Urinary bladder (tissue), 4 donors: ENCODE measurements at places on chromosomes 1 and 21. TPM values are rescaled to one million over a fixed set of nuclear protein-coding genes. Genes with fewer than 3 reads are reported as not detected.

- DNase-seq, result no peak
These were observed 23.5 kb downstream of the PALMD start for GRCh38 chr1:99669376-99669775.

DNA sequence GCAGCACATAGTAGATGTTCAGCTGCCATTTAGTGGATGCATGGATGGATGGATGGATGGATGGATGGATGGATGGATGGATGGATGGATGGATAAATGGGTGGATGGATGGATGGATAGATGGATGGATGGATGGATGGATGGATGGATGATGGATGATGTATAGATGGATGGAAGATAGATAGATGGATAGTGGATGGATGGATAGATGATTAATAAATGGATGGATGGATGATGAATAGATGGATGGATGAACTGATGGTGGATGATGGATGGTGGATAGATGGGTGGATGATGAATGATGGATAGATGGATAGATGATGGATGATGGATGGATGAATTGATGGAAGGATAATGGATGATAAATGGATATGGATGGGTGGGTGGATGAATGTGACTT lies 20.6 kb downstream of the MATN1 start:
- DNase-seq, result no peak

BRDT gene
- not detected for total RNA-seq

- no peak for DNase-seq
These were observed 9.2 kb upstream of the IFI44 start for GRCh38 chr1:78640462-78640861.

GRCh38 chr1:240109130-240109529 lies 17.4 kb downstream of the FMN2 start:
- no peak for DNase-seq

PHTF1 gene
- total RNA-seq, result 27.2 TPM

TIE1 gene
- 38.5 TPM for total RNA-seq

GRCh38 chr1:233561708-233562426 lies 52.0 kb upstream of the KCNK1 start:
- DNase-seq, result no peak

ENTREP3 gene
- total RNA-seq, result 2.6 TPM

GRCh38 chr1:38328278-38329035 lies 281.9 kb upstream of the POU3F1 start:
- DNase-seq, result no peak

- no peak for DNase-seq
These were observed 46.6 kb downstream of the SMYD2 start for GRCh38 chr1:214327514-214327913.

DNA sequence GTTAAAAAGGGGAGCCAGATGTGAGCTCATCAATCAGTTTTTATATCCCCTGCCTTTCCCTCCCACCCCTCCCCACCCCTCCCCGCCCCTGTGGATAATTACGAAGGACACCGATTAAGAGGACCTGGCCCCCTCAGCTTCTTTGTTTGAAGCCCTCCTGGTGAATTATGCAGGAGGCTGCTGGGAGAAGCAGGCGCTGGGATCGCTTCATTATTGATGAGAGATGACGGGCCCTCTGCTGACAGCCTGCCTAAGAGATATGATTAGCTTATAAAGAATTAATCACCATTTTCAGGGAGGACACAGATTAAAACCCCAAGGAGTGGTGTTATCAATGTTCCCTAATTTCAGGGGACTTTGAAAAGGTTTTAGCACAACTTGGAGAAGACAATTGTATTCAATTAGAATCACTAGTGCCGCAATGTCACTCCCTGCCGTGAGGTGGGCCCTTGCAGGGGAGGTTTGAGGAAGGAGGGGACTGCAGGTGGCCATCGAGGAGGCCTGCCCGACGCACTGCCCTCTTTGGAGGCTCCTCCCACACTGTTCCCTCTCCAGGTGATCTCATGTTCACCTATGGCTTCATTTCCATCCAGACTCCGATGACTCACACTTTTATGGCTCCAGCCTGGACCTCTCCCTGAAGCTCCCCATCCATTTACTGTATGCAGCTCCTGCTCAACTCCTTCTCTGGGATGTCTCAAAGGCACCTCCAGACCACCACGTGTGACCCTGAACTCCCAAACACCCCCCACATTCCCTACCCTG lies 67.0 kb upstream of the KLHDC7A start:
- DNase-seq, result no peak

DNA sequence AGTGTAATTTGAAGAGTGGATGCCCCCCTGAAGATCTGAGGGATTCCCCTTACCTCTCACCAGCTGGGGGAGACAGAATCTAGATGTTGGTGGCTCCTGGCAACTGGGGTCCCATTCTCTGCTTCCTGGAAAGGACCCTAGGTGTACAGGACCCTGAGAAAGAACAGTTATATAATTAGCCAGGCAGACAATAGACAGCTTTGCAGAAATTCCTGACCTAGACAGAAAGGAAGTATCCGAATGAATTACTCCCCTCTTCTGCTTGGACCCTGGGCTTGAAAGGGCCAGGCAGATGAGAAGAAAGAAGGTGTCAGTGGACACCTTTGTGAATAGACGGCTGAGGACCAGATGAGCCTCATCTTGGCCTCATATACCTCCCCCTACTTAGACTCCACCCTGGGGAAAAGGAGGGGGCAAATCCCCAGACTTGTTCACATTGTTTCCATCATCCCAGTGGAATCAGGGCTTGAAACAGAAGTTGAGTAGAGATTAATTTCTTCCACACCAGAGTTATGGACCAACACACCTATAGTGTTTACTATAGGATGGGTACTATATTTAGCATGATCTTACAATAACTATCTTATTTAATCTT lies 1.8 kb upstream of the IQGAP3 start:
- DNase-seq, result no peak

- DNase-seq, result no peak
These were observed 1.3 kb upstream of the ATP1A1 start for GRCh38 chr1:116371752-116372151.

DNA sequence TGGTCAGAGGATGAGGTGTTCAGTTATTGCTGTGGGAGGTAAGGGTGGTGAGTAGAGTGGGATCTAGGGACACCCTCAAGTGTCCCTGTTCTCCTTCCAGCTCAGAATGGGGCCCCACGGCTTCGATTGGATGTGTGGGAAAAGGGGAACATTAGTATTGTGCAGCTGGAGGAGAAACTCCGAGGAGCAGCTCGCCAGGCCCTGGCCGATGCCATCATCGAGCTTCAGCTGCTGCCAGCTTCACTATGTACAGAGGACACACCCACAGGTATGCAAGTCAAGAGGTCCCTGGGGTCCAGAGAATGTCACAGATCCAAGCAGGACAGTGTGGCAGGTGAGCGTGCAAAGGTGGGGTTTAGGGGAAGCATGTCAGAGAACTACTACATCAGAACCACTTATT lies 13.9 kb downstream of the HYI start:
- no peak for DNase-seq

PGLYRP3 gene
- total RNA-seq, result not detected

- DNase-seq, result no peak
These were observed 154.8 kb downstream of the SLC45A1 start for GRCh38 chr1:8472668-8473067.

DNA sequence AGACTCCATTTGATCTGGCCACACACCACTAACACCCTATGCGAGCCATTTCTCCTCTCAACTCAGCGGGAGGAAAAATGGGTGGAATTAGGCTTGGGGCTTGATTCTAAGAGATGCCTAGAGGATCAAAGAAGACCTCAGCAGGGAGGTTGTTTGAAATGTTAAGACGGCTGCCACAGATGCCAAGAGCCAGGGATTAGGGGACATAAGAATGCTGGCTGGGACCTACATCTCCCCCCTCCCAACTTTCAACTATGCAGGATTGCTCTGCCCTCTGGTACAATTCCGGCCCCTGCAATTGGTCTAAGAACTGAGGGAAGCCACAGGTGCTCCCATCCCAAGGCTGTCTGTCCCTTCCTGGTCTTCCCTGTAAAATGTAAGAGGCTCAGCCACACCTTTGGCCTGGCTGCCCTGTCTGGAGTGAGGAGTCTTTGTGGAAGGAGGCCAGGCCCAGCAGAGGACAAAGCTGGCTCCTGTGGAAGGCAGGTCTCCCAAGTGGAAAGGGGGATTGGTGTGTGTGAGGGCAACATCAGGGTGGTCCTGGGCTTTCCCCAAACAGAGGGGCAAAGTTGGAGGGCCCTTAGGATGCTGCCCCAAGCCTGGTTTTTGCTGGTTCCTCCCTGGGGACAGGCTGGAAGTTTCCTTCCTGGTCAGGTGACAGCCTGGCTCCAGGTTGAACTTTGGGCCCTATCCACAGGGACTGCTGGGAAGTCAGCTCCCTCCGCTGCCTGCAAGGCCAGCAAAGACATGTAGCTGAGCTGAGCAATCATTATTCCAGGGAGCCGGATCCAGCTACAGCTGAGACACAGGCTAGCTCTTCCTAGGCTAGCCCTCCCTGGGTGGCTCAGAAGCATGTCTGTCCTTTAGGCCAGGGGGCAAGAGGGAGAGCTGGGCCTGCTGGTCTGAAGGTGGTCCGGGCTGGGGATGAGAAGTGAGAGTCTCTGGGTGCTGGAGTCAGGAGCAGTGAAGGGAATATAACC lies 34.5 kb upstream of the SYNC start:
- DNase-seq, result no peak

DNA sequence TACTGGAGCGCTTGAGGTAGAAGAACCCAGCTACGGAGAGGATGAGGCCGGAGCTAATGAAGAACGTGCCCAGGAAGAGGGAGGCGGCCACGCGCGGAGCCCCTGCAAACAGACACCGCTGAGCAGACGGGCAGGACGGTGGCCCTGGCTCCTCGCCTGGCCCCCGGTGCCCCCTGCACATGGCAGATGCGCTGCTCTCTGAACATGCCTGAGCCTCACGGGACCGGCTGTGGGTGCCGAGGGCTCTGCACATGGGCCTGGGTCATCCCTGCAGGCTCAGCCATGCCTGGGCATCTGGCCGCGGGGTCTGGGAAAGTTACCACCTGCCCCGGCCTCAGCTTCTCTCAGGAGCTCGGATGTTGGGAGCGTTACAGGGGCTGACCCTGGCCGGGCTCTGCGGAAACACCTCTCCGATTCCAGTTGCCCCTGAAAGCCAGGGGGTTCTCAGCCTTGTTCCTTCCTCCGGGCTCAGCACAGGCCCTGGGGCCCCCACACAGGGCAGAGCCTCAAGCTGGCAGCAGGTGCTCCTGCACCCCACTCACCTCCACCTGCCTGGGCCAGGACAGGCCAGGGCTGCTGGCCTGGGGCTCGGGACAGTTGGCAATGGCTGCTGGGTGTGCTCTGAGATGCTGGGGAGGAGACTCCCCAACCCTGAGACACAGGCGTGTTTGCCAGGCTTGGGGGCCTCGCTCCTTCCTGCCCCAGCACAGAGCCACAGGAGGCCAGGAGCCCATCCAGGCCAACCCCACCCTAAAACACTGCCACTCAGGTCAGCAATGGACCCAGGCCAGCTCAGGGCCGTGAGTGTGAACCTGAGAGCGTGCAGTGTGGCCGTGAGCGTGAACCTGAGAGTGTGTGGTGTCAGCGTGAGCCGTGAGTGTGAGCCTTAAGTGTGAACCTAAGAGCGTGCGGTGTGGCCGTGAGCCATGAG lies 12.1 kb upstream of the RNF223 start:
- no peak for DNase-seq

DNA sequence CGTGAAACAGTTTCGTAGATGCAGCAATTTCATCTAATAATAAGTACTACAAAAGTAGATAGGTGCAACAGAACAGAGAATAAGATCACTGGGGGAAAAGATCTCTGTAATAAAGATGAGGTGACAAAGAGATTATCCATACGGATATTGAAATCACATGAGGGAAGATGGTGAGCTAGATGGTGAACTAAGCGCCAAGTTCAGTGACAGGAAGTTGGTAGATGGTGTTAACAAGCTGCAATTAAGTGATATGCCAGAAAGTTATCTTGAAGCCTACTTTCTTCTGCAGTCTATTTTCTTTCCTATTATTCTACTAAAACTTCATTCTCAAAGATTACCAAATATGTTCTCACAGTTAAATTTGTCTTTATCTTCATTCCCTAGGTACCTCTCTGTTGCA lies 7.1 kb downstream of the LRIF1 start:
- DNase-seq, result no peak

- DNase-seq, result no peak
These were observed 295.7 kb downstream of the SETD4 start for GRCh38 chr21:35764586-35764985.

- DNase-seq, result no peak
These were observed 17.6 kb downstream of the GPR137B start for GRCh38 chr1:236159704-236160539.

DNA sequence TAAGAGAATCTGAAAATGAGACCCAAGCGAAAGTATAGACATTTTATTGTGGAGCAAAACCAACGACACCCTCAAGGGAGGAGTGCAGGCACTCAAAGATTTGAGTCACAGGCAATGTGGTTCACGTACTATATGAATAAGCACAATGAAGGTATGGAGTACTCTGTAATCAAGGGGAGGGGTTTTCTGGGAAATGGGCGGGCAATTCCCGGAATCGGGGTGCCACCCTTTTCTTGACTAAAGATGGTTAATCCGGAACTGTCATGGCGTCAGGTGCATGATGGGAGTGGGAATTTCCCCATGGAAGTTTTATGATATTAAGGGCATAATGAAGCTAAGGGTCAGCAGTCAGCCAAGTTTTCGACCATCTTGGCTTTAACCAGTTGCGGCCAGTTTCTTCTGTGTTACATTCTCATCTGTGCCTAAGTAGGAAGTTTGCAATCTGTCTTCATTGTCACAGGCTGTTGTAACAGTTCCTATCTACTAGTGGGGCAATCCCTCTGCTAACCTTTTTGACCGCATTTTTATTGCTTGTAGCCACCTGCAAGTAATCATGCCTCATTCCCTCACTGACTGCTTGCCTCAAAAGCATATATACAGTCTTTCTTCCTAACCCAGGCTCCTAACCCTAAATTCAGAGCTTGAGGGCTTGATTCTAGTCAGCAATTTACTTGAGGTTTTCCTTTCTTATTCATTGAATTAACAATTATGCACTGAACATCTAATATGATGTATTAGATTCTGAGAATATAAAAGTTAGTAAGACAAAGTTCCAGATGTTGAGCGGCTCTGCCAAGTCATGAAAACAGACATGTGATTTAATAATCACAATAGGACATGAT lies 775 bp upstream of the AIM2 start:
- no peak for DNase-seq

GRCh38 chr1:228647523-228648444 lies 87.5 kb upstream of the RHOU start:
- no peak for DNase-seq

- no peak for DNase-seq
These were observed 31.7 kb downstream of the AK5 start for GRCh38 chr1:77313491-77313890.

MYOM3 gene
- 7.7 TPM for total RNA-seq

- peak; percentile 59 for DNase-seq
These were observed 1.1 kb upstream of the GUCA2A start for GRCh38 chr1:42165511-42166210.

- DNase-seq, result no peak
These were observed 33.6 kb upstream of the FHAD1 start for GRCh38 chr1:15213341-15213821.

- DNase-seq, result no peak
These were observed 20.3 kb upstream of the RBBP5 start for GRCh38 chr1:205142102-205142469.

DNA sequence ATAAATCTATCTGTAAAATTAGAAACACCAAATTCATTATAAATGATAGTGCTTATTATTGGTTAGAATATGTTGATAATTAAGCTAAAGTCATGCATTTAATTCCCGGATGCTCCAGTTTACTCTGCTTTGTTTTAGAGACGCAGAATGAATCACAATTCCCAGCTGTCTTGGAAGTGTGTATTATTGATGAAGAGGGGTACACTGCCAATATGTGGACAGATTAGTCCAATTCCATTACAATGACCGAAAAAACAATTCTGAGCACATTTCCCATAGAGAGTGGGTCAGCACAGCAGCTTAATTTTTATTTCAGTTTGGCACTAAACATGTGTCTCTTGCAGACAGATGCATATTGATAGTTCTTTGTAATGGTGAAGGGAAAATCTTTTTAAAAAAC lies 146.7 kb downstream of the KCNT2 start:
- DNase-seq, result no peak
